ENCODE measurements at places on chromosomes 16 and 17.

DNA sequence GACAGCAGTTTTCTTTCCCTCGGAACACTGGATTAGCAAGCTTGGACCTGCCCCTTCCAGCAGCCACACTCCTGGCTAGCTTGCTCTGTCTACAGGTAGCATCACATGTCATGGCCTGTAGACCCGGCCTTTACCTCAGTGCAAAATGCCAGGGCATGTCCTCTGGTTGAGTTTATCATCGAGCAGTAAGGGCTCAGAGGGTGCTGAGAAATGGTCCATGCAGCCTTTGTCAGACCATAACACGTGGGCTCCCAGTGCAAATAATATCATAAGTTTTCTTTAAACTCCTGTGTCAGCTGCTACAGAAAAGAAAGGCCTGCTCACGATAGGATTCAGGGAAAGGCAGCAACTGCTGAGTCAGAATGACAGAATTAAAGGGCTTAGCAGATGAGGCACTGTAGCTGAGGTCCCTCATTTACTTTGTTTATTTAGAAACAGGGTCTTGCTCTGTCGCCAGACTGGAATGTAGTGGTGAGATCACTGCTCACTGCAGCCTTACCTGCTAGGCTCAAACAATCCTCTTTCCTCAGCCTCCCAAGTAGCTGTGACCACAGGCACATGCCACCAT is 8.0 kb upstream of the GNA13 start:
- no peak for DNase-seq

DNA sequence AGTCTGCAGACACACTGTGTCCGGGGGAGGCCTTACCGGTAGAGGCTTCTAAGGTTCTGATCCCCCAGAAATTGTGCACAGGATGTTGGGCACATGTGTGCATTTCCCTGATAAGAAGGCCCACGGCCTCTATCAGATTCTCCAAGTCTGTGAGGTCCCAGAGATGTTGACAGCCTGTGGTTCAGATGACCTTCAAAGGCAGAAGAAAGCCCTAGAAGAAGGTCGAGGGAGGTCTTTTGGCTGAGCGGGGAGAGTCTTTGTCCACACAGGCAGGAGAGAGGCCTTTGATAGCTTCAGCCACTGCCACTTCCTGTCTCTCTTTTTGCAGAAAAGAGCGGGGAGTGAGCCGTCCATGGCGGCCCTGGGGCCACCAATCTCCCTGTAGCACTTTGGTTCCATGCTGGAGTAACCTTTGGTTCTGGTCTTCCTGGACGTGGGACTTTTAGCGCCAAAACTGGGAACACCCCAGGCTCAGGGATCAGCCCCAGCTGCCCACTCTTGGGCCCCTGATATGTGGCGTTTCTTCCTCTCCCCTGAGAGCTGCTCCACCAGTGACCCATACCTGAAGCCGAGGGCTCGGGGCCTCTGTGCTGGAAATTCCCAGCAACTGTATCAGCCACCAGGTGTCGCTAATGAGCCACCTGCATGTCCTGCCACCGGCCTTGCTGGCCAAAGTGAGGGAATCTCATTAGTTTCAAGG is 28.1 kb upstream of the LGALS9 start:
- DNase-seq, result peak; percentile 73

GRCh38 chr17:56914581-56915273 is 878 bp upstream of the TRIM25 start:
- no peak for DNase-seq

- no peak for DNase-seq
Measured at GRCh38 chr17:64343833-64344637, 46.6 kb downstream of the PECAM1 start.

GRCh38 chr17:74431568-74432423 is at the start of gene GPRC5C:
TSS of gene GPRC5C (plus strand) at chr17:74432088. CDS start at chr17:74439777, 7,689 bp downstream.
- no peak for DNase-seq

- no peak for DNase-seq
Measured at GRCh38 chr16:48137822-48138221, 18.0 kb downstream of the ABCC12 start.

- DNase-seq, result no peak
Measured at GRCh38 chr17:56983366-56983765, 5.4 kb downstream of the SCPEP1 start.

DNA sequence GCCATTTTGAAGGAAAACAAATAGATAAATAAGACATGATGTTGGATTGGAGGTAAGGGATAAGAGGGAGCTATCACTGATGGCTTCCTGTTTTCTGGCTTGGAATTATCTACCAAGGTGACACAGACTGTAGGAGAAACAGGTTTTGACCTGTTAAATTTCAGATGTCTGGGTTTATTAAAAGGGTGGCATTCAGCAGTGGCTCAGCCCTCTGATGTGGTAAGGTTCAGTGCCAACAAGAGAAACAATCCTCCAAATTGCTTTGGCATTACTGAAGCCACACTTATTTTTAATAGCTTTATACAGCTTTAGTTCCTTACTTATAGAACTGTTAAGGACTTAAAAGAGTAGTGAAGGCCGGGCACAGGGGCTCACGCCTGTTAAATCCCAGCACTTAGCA is 37.0 kb upstream of the AKAP1 start:
- DNase-seq, result no peak

DNA sequence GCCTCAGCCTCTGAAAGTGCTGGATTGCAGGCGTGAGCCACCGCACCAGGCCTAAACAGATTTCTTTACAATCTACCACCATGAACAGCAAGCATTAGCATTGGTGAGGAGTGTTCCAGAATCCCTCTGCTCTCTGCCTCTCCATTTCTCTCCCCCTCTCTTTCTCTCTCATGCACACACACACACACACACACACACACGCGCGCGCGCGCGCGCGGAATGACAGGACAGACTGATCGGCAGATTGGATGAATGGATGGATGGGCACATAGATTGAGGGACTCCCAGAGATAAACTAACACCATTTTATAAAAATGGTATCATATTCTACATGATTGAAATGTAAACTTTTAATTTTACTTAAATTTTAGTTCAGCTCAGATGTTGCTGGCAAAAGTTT is 3.3 kb downstream of the CARD14 start:
- DNase-seq, result no peak

- DNase-seq, result no peak
Measured at GRCh38 chr16:47387026-47387734, 73.7 kb downstream of the ITFG1 start.

DNA sequence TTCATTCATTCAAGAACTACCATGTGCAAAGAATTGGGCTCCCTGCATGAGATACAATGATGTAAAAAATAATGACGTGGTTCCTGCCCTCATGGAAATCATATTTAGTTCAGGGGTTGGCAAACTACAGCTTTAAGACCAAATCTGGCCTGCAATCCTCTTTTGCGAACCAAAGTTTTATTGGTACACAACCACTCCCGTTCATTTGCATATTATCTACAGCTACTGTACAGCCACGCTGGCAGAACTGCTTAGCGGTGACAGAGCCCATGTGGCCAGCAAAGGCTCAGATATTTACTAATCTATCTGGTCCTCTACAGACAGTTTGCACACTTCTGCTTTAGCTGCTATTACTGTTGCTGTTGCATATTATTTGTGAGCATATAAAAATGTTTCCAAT is 167.7 kb downstream of the XYLT1 start:
- no peak for DNase-seq

- DNase-seq, result no peak
Measured at GRCh38 chr17:20092973-20093626, 83.9 kb downstream of the SPECC1 start.

DNA sequence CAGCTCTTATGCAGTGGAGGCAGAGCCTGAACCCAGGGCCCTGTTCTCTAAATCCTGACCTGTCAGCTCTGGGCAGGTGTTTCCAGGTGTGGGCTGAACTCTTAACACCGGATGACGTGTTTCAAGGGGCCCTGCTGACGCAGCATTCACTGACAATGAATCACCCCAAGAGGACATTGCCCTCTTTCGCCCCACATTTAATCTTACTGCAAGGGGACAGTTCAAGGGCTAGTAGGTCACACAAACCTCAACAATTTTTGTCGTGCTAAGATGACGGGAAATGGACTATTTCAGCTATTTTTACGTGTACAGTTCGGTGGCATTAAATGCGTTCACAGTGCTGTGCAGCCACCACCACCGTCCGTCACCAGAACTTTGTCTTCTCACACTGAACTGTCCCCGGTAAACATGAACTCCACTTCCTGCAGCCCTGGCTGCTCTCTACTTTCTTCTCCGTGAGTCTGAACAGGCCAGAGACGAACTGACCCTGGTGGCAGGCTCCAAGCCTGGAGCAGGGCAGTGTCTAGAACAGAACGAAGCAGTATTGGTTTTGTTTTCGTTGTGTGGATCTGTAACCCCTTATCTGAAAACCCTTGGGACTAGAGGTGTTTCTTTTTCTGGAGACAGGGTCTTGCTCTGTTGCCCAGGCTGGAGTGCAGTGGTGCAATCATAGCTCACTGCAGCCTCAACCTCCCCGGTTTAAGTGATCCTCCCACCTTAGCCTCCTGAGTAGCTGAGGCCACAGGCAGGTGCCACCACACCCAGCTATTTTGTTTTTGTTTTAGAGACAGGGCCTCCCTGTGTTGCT is 88.4 kb upstream of the CIBAR2 start:
- DNase-seq, result no peak

DNA sequence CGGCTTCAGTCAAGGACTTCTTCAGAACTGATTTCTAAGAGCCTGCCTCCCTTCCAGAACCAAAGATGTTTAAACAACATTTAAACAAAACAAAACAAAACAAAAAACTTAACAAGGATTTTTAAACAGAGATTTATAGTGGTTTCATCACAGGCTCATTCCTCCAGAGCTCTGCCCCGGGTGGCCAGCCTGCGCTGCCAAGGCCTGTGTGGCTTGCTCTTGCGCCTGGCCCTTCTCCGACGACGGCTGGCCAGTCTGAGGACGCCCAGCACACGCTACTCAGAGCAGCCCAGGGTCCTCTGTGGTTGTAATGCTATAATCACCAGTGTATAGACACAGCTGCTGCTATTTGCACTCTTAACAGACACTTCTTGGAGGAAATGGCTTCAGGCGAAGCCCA is 307.2 kb upstream of the MYOCD start:
- DNase-seq, result no peak

DNA sequence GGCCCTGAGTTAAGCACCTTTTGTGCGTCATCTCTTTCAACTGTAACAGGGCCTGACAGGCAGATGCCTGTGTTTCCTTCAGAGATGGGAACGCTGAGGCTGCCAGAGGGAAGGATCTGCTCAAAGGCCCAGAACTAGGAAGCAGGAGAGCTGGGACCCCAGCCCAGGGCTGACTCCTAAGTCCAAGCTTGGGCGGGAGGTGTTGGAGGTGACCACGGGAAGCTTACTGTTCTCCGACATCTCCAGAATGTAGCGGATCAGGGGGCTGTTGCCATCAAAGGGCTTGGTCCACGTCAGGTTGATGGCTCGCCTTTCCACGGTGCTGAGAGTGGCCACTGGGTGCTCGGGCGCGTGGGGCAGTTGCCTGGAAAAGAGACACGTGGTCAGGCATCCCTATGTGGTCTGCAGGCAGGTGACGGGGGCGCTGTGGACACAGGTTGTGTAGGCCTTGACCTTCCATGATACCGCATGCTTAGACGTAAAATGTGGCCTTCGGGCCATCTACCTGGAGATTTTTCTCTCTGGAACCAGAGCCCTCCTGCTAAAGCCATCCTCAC is 111.4 kb upstream of the CDC42EP4 start:
- DNase-seq, result no peak

- DNase-seq, result no peak
Measured at GRCh38 chr16:3223913-3224515, 10.9 kb downstream of the ZNF200 start.

DNA sequence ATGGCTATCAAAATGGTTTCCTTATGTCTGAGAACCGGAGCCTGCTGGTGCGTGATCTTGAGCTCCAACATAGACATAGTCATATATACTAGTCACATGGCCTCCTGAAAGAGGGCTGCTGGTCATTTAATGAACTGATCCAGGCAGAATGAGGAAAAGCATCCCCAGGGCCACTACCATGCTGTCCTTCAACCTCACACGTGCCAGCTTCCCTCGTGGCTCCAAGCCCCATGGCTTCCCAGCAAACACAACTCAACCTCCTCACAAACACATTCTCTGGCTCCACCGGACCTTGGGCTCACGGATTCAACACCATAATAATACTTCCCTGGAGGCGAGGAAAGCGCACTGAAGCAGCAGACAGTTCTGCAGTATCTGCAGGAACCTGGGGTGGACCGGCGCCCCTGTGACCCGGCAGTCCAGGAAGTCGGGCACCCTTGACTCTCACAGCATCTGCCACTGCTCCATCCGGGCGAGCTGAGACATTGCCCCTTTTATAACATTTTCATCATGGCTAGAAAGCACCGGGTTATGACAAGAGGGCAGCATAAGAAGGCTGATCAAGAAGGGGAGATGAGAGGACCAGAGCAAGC is 57.2 kb upstream of the CDH5 start:
- DNase-seq, result no peak

DNA sequence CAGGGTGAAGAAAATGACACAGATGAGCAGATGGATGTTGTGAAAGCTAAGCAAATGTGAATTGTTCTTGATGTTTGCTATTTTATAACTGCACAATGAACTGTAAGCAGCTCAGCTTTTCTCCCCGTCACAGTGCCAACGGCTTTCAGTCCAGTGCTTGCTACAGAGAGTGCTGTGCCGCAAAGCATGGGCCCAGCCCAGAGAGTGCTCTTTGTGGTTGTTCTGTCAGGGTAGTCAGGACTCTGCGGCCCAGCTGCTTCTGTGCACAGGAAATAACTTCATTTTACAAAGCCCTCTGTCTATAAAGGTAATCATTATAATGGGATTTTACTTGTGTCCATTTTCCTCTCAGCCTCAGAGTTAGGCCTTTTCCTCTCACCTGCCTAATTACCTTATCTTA is 39.1 kb downstream of the CDRT15 start:
- peak; percentile 22 for DNase-seq

- DNase-seq, result no peak
Measured at GRCh38 chr17:74760404-74761105, 12.1 kb downstream of the NHERF1 start.

- DNase-seq, result no peak
Measured at GRCh38 chr16:67170949-67171649, 761 bp downstream of the NOL3 start.

DNA sequence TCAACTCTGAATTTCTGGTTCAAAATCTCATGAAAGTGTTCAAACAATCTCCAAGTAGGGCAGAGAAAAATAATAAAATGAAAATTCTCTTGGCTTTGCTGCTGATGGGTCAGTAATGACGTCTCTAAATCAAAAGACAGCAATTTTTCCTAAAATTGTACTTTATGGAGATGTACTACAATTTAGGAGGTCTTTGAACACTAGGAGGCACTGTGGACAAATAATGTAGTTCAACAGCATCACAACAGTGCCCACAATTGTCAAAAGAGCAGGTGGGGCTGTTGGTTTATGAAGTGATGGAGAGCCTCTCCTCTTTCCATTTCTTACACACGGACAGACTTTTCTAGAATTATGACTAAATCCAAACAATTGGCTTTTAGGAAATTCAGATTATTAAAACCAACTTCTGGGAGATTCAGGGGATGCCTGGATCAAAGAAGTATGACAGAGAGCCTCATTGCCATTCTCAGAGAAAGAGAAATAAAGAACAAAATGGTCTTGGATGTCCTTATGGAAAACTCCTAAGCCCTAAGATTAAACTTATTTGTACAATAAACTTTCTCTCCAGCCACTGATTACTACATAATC is 23.8 kb downstream of the EZH1 start:
- DNase-seq, result no peak

DNA sequence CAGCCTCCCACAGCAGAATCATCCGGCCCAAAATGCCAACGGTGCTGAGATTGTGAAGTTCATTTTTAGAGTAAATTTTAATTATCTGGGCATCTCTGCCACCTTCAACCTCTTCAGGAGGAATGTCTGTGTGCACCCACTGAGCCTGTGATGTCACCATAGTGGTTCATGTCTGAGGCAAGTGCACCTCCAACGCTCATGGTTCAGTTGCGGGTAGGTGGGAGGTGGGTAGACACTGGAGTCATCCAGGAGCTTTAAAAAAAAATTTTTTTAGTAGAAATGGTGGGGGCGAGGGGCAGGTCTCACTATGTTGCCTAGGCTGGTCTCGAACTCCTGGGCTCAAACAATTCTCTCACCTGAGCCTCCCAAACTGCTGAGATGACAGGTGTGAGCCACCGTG is 1.9 kb downstream of the FLYWCH1 start:
- DNase-seq, result no peak
